Mammary epithelial cell (primary cell): ENCODE measurements at places on chromosomes 7 and 10.

GRCh38 chr7:100626530-100627237 lies 14.3 kb downstream of the MOSPD3 start:
- DNase-seq, result peak; percentile 70

DNA sequence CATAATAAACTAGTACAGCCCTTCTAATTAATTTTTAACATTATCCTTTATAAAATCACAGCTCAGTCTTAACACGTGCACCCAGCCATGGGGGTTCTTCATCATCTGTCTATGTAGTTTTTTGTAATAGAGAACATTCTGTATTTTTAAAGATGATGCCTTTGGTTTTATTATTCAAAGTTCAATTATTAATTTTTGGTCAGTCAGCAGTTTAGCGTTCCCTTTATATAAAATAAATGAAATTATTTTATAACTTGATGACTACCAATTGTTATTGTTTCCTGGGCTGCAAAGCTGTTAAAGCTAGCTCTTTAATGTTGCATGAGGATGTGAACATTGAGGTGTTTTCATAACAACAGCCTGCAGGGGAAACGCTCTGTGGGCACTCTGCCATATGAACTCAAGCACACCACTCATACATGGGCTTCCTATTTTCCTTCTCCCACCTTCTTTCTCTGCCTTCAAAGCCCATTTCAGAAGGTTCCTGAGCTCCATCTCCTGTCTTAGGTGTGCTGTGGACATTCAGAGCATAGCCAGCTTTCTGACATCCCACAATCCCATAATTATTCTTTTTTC lies 172.0 kb upstream of the YAE1 start:
- DNase-seq, result no peak

DNA sequence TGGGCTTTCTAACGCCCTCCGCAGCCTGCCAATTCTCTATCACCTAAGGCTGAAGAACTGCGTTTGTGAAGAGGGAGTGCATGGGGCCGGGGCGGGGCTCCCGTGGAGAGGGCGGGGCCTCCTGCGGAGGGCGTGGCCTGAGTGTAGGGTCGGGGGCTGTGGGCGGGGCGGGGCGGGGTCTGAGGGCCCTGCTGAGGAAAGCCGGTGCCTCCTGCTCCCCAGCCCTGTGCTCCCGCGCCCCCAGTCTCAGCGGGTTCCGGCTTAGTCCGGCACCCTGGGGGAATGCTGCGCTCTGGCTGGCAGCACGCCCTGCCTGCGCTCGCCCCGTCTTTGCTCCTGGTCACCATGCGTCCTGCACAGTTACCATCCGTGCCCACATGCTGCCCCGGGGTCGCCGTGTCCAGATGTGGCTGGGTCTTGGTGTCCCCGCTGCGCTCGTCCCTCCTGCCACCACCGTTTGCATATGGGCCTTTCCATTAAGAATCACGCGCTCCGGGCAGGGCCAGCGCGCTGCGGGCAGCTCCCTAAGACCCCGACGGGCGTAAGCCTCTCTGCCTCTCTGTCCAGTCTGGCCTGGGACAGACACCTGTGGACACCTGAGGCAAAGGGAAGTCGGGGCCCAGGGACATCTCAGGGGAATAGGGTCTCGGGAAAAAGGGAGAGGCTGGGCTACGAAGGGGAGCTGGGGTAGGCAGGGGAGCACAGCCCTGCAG lies 144.0 kb upstream of the RET start:
- no peak for DNase-seq

- peak; percentile 12 for DNase-seq
Observed at GRCh38 chr10:84407388-84408049, 79.1 kb downstream of the CCSER2 start.

- DNase-seq, result no peak
Observed at GRCh38 chr10:131569851-131570715, 258.6 kb upstream of the TCERG1L start.

GRCh38 chr10:104643303-104643663 lies 2.2 kb downstream of the SORCS3 start:
- DNase-seq, result no peak

DNA sequence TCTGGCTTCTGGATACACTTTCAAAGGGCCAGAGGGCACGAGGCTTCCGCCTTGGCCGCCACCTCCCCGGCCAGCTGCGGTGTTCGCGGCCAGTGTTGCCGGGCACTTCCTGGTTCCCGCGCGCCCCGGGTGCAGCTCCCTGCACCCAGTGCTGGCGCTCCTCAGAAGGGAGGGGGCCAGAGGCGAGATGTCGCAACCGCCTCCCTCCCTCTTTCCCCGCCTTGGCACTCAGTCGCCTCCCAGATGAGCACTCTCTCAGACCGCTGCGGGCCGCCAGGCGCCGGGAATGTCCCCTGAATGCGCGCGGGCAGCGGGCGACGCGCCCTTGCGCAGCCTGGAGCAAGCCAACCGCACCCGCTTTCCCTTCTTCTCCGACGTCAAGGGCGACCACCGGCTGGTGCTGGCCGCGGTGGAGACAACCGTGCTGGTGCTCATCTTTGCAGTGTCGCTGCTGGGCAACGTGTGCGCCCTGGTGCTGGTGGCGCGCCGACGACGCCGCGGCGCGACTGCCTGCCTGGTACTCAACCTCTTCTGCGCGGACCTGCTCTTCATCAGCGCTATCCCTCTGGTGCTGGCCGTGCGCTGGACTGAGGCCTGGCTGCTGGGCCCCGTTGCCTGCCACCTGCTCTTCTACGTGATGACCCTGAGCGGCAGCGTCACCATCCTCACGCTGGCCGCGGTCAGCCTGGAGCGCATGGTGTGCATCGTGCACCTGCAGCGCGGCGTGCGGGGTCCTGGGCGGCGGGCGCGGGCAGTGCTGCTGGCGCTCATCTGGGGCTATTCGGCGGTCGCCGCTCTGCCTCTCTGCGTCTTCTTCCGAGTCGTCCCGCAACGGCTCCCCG lies at the start of gene FFAR4:
Gene FFAR4 (plus strand): TSS at position 231 of the 842 bp plus-strand sequence. CDS start 56 bp downstream, at position 287.
- peak; percentile 34 for DNase-seq

DNA sequence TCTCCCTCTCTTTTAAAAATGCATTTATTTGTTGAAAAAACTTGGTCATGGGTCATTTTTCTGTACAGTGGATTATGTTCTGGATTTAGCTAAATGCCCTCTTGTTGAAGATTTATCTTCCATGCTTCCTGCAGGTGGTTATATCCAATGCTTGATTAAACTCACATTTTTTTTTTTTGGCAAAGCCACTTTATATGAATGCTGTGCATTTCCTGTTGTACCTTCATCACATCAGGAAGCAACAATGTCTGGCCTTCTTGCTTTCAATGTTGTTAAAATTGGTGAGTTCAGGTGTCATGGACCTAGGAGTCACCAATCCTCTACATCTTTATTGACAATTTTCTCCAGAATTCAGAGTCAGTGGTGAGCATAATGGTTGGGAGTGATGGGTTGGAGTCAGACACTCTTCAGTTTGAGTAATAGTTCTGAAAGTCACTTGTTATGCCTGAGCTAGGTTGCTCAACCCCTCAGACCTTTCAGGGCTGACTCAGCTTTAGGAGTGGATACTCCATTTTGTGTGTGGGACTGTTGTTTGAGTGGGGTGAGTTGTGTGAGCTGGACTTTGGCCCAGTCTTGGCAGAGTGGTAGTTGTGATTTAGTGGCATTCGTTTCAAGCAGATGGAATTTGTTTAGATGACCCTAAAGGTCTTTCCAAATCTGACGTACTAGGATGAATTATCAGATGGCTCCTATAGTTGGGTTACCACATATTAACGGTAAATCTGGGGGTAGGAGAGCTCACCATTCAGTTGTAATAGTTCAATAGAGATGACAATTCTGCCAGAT lies 213.5 kb upstream of the ZNF32 start:
- DNase-seq, result no peak

GRCh38 chr7:81293806-81294205 lies 375.0 kb upstream of the SEMA3C start:
- DNase-seq, result no peak

GRCh38 chr7:90492250-90492649 lies 22.8 kb downstream of the PTTG1IP2 start:
- DNase-seq, result peak; percentile 48

- DNase-seq, result peak; percentile 41
Observed at GRCh38 chr7:33191340-33191739, 62.0 kb downstream of the BBS9 start.

DNA sequence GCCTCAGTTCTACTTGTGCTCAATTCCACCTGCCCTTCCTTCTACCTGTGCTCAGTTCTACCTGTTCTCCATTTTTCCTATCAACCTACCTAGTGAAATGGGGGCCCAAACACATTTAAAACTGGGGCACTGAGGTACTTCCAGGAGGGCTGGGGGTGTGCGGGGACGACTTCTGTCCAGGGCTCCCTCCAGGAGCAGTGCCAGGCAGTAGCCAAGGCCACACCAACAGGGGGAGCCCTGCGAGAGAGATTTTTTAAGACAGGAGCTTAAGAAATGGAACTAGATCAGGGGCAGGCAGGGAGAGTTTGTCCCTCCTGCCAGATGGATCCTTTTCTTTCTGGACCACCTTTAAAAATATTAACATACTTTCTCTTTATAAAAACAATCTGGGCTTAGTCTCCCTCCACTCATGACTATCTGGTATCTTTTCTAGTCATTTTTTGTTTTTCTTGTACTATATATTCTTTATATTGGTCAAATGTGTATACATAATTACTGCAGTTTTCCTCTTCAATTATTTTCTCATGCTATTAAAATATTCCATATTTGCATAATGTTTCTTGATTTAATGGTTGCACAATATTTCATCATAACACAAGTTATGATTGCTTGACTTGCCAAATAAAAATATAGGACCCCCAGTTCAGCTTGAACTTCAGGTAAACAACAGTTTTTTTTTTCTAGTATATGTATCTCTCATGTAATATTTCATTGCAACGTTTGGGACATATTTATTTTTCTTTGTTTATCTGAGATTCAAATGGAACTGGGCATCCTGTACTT lies 47.3 kb upstream of the INSYN2A start:
- DNase-seq, result peak; percentile 11

DNA sequence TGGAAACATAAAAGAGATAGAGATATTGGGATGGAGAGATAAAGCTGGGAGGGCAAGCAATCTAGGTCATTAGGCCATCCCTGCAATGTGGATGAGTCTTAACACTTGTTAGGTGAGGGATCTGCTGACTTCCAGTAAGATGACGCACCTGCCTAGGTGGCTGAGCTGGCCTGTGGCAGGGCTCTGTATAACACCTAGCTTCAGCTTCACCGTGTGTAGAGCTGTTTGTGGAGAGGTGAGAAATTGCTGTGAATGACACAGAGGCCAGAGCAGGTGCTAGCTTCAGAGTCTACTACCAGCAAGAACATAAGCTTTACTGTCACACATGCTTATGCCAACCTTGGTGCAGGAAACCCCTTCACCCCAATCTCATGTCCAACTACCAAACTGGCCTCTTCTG lies 1010.0 kb downstream of the TYW1 start:
- DNase-seq, result no peak

GRCh38 chr10:6987536-6987945 lies 407.5 kb upstream of the PRKCQ start:
- no peak for DNase-seq

DNA sequence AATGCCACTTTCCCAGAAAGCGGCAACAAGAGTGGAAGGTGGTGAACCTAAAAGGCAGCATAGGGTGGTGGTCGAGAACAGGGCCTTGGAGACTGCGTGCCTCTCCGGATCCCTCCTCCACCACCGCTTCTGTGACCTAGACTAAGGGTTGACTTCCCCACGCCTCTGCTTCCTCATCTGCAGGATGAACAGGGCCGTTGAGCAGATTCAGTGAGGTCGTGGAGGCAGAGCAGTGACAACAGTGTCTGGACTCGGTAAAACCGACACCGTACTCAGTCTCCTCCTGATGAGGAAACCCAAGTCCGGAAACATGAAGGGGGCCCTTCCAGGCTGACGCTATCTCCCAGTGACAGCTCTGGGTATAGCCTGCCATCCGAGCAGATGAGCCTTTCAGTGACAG lies 162.6 kb downstream of the CELF2 start:
- DNase-seq, result no peak

DNA sequence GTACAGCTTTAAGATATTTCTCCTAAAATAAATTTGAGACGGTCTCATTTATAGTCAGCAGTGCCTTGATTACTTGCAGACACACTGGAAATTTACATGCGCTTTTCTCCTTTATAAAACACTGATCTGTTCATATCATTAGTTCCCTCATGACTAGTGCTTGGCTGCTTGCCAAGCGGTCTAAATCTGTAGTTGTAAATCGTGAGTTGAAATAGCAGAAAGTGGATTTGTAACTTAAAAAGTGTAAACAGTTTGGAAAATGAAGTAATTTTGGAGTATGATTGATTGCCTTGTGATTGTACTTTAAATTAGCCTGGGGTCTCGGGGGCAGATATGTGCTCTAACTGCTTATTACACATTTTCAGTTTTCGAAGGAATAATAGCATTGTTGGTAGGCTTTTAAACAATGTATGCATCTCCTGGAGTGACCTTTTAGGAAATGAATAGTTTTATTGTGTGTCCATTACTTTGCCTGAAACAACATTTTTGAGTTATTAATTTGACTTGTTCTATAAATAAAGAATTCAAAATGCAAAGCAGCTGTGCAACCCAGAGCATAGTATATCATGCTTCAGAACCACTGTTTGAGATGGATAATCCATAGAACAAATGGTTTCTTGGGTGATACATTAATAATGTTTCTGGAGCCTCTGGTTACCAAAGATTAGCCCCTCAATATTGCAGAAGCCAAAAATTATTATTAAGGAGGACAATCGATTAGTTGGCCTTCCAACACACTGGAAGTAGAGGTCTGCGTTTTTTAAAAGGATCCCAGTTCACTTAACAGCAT lies 73.3 kb downstream of the ARID5B start:
- no peak for DNase-seq

DNA sequence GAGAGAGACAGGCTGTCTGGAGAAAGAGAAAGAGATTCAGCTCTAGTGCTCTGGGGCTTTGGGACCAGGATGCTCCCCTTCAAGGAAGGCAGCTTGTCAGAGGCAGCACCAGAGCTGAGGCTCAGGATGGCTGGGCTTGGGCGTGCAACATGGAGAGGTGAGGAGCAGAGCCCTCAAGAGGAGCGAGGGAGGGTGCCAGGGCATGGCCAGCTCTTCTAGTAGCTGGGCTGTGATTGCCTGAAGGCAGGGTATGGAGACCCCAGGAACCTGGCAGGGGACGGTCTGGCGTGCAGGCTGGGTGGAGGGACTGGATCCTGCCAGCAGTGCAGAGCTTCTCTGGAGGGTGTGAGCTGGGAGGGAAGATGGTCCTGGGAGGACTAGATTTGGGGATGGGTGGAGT lies 40.2 kb downstream of the ANTXRL start:
- no peak for DNase-seq

- no peak for DNase-seq
Observed at GRCh38 chr7:71254751-71255150, 122.8 kb downstream of the GALNT17 start.

- DNase-seq, result no peak
Observed at GRCh38 chr7:101636822-101637623, 7.9 kb upstream of the MYL10 start.

DNA sequence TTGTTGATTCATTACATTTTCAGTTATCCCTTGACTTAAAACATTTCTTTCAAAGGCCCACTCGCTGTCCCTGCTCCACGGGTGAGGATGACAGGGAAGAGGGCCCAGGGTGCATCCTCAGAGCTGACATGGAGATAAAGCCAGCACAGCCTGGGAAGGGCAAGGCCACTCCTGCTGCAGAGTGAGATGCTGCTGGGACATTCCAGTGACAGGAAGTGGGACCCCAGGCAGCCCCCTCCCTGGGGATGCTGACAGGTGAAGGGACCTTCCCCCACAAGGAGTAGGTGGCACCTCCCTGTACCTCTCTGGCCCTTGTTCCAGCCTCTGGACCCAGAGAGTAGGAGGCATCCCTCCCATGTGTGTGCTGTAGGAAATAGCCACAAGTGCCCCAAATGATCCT lies 97.8 kb upstream of the DDC start:
- no peak for DNase-seq
